Lung (tissue), 17 donors: ENCODE measurements at places on chromosomes 12 and 14.

- H3K27ac ChIP-seq: no peak overlapping the region
- H3K27me3 ChIP-seq: no peaks in the 10 kb centered on the region
- no peaks in the 10 kb centered on the region for H3K4me1 ChIP-seq
- DNase-seq: no peak
- H3K4me3 ChIP-seq: no peak overlapping the region
- peaks cover 11% of the 10 kb centered on the region for H3K36me3 ChIP-seq
These were observed 58.9 kb downstream of the USP15 start for GRCh38 chr12:62319058-62319457.

DNA sequence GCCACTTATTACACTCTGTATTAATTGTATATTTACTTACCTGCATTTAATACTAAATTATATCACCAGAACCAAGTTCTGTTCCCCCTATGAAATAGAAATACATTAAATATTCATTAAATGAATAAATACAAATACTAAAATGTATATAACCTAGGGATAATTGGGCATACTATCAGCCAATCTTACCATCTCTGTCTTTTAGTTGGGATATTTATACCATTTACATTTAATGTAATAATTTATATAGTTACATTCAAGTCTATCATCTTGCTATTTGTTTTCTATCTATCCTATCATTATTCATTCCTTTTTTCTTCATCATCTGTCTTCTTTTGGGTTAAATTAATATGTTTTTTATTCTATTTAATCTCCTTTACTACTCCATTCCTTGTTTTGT lies 4.1 kb upstream of the ADAMTS20 start:
- peaks cover 18% of the 10 kb centered on the region for H3K27me3 ChIP-seq
- H3K4me1 ChIP-seq: peaks cover 2% of the 10 kb centered on the region
- no peak overlapping the region for H3K4me3 ChIP-seq
- no peak for DNase-seq
- no peak overlapping the region for H3K27ac ChIP-seq
- no peaks in the 10 kb centered on the region for H3K36me3 ChIP-seq

GRCh38 chr12:88633312-88633711 lies 53.0 kb upstream of the KITLG start:
- no peak overlapping the region for H3K27ac ChIP-seq
- no peaks in the 10 kb centered on the region for H3K27me3 ChIP-seq
- no peaks in the 10 kb centered on the region for H3K4me1 ChIP-seq
- no peak overlapping the region for H3K4me3 ChIP-seq
- no peaks in the 10 kb centered on the region for H3K36me3 ChIP-seq
- no peak for DNase-seq

DNA sequence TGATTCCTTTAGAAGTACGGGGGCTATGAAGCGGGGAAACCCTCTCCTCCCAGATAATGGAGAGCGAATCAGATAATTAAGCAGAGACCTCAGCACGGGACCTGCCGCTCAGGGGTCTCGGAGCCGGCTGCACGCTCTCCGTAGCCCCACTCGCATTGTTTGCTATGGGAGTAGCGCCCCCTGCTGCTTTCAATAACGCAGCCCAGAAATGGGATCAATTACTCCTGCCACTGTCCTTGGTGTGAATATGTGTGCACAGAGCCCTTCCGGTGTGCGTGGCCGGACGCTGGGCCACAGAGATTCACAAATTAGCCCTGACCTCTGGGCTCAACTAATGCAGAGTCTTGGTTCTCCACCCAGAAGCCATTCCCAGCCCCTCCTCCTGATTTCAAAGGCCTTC lies 76.4 kb upstream of the TMEM132C start:
- no peak overlapping the region for H3K4me3 ChIP-seq
- no peaks in the 10 kb centered on the region for H3K4me1 ChIP-seq
- no peak for DNase-seq
- peaks cover 6% of the 10 kb centered on the region for H3K27me3 ChIP-seq
- no peak overlapping the region for H3K27ac ChIP-seq

DNA sequence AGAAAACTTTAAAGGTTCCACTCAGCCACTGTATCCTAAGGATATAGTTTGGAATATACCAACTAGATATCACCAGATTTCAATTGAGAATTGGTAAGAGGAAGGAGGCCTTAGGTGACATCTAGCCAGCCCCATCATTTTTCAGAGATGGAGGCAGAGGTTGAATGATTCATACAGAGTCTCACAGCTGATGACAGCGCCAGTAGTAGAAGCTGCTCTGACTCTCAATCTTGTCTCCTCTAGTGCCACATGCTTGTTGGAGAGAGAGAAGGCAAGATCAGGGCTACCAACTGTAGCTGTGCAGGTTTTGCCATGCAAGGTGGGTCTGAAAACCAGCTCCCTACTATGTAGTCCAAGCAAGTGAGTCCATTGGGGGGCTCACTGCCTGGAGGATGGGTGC lies 6.1 kb downstream of the FRMD6 start:
- peaks cover 3% of the 10 kb centered on the region for H3K4me1 ChIP-seq
- H3K27me3 ChIP-seq: no peaks in the 10 kb centered on the region
- H3K36me3 ChIP-seq: no peaks in the 10 kb centered on the region
- H3K27ac ChIP-seq: no peak overlapping the region
